ENCODE measurements at places on chromosomes 1 and 21.

DNA sequence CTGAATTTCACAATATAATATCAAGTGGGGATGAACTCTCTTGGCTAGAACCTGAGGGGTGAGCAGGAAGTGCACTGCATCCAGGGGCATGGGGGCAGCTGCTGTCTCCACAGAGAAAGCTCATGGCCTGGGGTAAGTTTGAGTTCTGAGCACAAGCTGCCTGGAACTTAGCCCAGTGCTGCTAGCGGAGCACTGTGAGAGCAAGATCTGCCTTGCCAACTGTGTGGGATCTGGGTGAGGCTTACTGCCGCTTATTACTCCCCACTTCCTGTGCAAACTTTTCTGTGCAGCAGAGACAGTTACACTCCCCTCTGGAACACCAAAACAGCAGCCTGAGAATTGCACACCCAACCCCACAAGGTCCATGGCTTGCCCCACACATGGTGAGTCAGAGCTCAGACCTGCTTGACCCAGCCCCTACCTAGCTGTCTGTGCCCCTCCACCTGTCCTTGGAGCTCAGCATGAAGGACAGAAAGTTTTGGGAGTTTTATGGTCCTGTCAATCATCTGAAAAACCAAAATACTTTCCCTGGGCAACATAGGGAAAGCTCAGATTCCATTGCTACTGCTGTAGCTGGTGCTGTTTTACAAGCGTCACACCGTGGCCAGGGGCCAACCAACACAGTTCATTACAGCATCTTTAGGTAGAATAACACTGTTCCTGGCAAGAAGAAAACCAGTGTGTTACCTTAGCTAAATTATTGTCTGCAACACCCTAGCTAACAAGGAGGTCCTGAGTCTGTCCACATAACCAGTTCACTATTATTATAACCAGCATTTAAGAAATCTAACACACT is 762.1 kb upstream of the NEGR1 start:
- no peak for DNase-seq

DNA sequence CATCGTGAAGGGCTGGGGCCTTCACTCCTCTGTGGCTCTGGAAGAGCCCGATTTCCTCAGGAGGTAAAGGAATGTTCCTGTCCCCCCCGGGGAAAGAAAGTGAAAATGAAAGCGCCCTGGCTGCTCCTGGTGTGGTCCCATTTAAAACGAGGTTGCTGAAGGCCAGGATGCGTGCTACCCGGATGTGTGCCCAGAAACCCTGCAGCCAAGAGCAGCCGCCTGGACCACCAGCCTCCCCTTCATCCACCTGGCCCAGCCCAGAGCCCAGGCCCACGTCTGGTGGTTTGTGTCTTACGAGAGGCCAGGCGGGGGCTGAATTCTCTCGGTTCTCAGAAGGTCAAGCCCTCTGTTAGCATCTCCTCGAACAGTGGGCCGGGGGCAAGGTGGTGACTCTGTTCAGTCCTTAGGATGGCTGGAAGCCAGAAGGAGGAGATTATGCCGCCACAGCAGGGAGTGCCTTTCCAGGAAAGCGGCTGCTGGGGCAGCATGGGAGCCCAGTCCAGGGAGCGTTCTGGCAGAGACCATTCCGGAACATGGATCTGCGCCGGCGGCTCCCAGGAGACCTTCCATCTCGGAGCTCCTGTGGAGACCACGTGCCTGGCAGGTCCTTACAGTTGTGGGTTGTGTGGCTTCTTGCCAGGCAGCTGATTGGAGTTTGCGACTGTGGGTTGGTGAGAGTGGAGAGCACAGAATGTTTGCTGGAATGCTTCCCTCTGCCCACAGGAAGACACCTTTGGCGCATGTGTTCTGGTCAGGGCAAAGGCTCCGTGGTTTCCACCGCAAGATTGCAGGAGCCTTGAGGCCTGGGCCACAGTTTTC is 1.4 kb downstream of the GUK1 start:
- DNase-seq = no peak

DNA sequence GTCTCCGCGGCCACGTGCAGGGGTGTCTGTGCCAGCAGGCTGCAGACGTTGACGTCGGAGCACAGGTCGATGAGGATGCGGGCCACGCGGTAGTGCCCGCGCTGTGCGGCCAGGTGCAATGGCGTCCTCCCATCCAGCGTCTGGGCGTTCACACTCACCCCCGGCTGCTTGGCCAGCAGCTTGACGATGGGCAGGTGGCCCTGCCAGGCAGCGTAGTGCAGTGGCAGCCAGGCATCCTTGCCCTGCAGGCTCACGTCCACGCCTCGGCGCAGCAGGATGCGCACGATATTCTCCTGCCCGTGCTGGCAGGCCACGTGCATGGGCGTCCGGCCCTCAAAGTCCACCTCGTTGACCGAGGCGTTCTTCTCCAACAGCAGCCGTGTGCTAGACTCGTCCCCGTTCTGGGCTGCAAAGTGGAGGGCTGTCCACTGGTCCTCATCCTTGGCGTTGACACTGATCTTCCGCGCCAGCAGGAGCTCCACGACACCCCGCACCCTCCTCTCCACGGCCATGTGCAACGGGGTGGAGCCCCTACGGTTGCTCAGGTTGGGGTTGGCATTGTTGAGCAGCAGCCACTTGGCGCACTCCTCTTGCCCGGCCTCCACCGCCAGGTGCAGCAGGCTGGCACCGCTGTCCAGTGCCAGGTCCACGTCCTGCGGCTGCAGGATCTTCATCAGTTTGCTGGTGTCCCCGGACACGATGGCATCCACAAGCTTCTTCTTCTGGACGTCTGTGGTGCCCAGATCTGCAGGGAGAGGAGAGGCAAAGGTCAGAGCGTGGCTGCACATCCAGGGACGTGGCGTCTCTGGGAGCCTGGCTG is 25.4 kb downstream of the RIPK4 start:
- DNase-seq = no peak

GRCh38 chr1:12594966-12595756 is 22.8 kb downstream of the DHRS3 start:
- no peak for DNase-seq

DNA sequence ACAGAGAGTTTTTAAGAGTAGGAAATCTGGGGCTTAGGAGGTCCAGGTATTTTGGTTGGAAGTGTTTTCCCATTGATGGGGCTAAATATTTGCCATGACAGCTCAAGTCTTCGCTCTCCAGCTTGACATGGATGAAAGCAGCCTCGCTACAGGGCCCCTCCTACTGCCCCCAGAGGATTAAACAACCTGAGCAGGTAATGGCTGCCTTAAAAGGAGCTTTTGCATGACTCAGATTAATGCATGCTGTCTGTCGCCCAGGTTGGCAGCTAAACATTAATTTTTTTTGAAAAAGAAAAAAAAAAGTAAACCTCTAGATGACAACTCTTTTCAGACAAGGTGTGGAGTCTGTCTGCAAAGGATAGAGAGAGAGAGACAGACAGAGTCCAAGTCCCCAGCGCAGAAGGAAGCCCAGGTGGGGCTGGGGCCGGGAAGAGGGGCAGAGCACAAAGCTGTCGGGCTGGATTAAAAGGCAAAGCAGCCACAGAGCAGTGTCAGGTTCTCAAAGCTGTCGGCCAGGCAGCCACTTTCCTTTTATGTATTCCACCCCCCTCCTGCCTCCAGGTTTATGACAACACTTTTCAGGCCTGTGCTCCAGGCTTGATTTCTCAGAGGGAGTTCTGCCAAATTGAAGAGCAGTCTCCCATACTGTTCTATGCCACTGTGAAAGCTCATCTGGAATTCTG is 127.9 kb downstream of the CLIC6 start:
- DNase-seq = no peak

GRCh38 chr1:63874278-63874880 is 100.6 kb downstream of the ROR1 start:
- no peak for DNase-seq

GRCh38 chr1:160256396-160257046 is 5.8 kb downstream of the DCAF8 start:
- peak; percentile 64 for DNase-seq

DNA sequence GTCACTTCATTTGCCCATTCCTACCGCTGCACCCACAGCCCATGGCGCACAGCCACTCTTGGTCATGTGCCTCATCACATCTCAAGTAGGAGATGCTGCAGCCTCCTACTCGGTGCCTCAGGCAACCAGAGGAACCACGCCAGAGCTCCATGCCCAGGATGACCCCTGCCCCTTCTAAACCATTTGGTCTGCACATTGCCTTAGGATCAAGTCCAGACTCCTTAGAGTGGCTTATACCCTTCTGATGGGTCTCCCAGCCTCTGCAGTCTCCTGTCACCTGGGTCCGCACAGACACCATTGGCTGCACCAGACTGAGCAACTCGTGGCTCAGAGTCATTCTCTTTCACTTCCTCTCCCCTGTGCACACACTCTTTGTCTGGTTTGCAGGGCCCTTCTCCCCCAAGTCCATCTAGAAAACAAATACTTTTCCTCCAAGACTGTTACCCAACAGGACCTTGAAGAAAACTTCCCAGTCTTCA is 2.2 kb upstream of the ADORA3 start:
- DNase-seq = no peak

DNA sequence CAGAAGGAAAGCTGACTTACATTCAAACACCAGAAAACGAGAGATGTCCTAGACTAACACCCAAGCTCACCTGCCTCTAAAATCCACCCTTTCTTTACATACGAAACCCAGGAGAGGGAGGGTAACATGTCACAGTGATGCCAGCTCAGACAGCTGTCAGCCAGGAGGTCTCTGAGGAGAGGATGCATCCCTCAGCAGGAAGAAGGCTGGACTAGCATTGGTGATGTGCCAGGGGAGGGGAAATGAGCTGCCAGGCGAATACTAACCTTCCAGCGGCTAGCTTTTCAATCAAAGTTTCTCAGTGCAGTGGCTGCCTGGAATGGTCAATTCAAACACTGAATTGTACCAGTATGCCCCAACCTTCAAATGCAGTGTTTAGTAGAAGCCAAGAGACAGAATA is 3.6 kb upstream of the UBE2G2 start:
- DNase-seq = no peak

- no peak for DNase-seq
These were observed 713.4 kb downstream of the PTPRU start for GRCh38 chr1:29949676-29950075.

GRCh38 chr1:91428182-91428798 is 23.7 kb upstream of the HFM1 start:
- no peak for DNase-seq

- DNase-seq = peak; percentile 82
These were observed 467 bp downstream of the THRAP3 start for GRCh38 chr1:36224537-36225282.
